ENCODE measurements at places on chromosomes 4 and X.

DNA sequence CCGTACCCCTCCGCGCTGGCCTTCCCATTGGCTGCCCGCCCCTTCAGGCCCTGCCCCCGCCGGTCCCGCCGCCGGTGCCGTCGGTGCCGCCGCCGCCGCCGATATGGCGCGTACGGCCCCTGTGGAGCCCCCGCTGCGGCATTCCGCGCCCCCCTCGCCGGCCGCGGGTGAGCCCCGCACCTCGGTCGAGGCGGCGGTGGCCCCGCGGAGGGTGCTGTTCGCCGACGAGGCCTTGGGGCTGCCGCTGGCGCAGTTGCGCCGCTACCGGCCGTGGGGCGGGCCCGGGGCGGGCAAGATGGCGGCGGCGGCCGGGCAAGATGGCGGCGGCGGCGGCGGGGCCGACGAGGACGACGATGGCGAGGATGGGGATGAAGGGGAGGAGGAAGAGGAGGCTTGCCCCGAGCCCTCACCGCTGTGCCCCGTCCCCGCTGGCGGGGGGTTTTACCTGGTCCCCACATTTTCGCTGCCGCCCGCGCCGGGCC, at the start of gene PPP1R3F:
Gene PPP1R3F (plus strand): TSS at position 27 of the 482 bp plus-strand sequence. CDS start 77 bp downstream, at position 104.
- DNase-seq: no peak

GRCh38 chr4:154858166-154858565, 77.1 kb downstream of the RBM46 start:
- DNase-seq: no peak

GRCh38 chrX:46408553-46409407, 136.4 kb downstream of the ZNF674 start:
- peak; percentile 76 for DNase-seq

- peak; percentile 39 for DNase-seq
Measured at GRCh38 chr4:139267301-139267700, 12.7 kb downstream of the MGARP start.

DNA sequence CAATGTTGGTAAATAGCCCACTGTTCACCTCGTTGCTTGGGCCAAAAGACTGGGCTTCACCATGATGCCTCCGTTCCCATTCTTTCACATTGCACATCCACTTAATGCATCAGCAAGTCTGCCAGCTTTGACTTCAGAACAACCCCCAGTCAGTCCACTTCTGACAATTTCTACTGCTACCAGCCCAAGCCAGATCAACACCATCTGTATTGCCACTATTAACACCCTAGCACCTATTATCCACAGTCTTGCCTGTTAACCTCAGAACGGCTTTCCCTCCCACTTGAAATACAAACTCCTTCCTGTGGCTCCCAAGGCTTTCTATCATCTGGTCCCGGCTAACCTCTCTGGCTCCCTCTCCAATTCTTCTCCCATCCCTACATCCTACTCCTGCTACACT, 95.7 kb downstream of the SH3RF1 start:
- DNase-seq: no peak

DNA sequence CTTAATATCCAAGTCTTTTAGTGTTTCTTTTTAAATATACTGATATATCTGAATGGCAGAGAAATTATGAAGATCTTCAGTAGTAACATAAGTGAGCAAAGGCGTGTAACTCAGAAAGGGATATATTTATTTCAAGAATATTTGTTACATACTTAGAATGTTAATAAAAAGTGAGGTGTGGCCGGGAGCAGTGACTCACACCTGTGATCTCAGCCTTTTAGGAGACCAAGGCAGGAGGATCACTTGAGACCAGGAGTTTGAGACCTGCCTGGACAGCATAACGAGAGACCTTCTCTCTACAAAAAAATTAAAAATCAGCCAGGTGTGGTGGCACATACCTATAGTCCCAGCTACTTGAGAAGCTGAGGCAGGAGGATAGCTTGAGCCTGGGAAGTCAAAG, 651.0 kb downstream of the ADGRL3 start:
- no peak for DNase-seq

DNA sequence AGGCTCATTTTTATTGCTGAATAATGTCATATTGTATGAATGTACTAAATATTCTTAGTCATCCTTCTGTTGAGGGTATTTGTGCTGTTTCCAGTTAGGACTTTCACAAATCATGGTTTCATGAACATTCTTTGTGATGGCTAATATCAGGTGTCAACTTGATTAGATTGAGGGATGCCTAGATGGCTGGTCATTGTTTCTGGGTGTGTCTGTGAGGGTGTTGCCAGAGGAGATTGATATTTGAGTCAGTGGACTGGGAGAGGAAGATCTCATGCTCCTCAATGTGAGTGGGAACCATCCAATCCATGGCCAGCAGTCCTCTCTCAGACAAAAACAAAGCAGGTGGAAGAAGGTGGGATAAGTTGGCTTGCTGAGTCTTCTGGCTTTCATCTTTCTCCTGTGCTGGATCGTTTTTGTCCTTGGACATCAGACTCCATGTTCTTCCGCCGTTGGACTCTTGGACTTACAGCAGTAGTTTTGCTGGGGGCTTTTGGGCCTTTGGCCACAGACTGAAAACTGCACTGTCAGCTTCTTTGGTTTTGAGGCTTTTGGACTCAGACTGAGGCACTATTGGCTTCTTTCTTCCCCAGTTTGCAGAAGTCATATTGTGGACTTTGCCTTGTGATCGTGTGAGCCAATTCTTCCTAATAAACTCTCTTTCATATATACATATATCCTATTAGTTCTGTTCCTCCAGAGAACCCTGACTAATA, 11.9 kb upstream of the HS3ST1 start:
- no peak for DNase-seq

DNA sequence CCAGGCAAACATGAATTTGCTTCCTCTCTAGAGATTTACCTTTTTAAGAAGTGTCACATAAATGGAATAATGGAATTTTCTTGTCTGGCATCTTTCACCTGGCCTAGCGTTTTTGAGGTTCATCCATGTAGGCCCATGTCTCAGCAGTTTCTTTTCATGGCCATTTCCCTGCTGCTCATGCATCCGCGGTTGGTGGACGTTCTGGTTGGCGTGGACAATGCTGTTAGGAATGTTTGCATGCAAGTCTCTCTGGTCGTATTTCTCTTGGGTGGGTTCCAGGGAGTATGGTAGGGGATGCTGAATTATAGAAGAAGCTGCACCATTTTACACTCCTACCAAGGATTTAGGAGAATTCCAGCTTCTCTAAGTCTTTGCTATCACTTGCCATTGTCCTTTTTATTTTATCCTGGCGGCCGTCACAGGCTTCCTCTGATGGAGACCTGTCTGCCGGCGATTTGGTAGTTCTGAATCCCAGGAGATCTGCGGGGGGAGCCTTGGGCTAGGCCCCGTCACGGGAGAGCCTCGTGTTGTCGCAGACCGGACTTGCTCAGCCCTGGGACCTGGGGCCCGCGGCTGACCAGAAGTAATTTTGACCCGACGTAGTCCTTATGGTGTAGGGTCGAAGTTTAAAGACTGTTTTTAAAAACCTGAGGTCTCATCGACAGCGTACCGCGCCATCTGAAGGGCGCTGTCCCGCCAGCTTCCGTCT, 56.9 kb upstream of the TADA2B start:
- peak; percentile 82 for DNase-seq

DNA sequence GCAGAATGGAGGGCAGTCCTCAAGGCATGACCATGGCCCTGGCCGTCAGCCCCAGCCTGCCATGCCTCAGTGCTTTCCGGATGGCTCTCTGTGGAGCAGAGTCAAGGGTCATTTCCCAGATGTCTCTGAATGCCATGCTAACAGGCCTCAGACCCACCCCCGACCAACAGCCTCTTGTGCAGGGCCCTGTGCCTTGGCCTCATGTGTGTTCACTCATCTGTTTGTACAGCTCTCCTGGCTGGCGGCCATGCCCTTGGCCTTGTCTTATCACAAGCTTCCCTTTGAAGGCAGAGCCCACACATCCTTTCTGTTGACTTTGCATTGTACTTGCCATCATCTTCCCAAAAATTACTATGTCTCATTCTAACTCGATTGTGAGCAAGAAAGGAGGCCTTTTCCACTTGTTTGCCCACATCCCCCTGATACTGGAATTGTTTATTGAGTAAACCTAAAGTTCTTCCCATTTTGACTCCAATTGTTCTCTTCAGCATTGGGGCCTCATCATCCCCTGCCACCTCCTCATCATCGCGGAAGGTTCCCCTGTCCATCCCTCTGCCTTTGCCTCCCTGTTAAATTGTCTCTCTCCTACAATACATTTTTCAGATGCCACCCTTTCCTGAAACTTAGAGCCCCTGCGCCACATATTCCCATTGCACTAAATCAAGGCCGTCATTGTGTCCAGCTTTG, 6.3 kb downstream of the CA5B start:
- DNase-seq: no peak

DNA sequence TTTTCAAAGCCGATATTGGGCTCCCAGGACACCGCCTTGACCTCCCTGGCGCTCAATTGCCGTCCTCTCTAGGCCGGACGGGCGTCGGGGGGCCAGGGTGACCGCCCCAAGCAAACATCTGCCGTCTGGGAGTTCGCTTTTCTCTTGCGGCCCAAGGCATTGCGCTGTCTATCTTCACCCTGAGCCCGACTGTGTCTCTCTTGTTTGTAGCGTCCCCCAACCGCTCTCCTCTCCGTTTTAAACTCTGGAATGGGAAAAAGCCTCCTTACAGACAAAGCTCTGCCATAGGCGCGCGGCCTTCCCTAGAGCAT, 551 bp upstream of the ARX start:
- DNase-seq: no peak

- DNase-seq: no peak
Measured at GRCh38 chr4:3446631-3447320, 5.0 kb downstream of the HGFAC start.

- no peak for DNase-seq
Measured at GRCh38 chr4:37588150-37588549, 98.0 kb downstream of the RELL1 start.

GRCh38 chrX:118420462-118420861, 74.6 kb downstream of the WDR44 start:
- DNase-seq: peak; percentile 80

DNA sequence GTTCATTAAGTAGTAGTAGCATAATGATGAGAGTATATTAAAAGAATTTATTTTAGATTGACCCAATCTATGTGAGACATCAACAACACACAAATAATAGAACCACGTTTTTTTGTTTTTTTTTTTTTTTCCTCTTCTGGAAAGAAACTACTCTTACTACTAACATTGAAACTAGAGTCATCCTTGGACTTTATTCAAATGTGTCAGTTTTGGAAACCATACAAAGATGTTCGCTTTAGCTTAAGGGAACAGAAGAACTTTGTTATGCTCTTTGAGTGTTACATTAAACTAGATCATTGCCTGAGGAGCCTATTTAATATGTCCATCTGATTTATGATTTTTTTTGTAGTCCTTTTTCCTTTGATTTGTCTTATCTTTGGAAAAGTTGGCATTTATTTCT, 166.7 kb downstream of the RPA4 start:
- no peak for DNase-seq

GRCh38 chrX:30935985-30936384, 46.9 kb upstream of the TAB3 start:
- DNase-seq: peak; percentile 28

GRCh38 chr4:40515398-40516293, 114.0 kb downstream of the RBM47 start:
- no peak for DNase-seq

DNA sequence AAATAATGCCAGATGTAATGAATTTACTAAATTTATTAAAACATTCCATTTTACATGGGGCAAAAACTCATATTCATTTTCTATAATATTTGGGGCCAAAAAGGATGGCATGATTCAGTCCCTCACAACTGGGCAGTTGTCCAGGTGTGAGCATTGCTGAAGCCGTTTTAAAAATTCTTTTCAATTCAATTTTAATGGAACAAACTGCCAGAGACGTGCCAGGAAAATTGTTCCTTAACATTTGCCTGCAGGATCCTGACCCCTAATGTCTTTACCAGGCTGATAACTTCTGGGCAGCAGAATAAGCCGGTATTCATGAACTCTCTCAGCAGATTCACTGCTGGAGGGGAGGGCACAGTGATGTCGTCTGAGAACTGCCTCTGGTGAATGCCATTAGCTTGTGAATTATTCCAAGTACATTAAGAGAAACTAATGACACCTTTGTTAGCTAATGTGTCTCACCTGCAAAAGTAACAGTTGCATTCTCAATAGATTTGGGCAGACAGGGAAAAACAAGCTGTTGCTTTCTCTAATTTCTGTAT, 1445.1 kb upstream of the TENM3 start:
- DNase-seq: no peak

- peak; percentile 36 for DNase-seq
Measured at GRCh38 chr4:108628411-108628810, 8.0 kb downstream of the RPL34 start.

DNA sequence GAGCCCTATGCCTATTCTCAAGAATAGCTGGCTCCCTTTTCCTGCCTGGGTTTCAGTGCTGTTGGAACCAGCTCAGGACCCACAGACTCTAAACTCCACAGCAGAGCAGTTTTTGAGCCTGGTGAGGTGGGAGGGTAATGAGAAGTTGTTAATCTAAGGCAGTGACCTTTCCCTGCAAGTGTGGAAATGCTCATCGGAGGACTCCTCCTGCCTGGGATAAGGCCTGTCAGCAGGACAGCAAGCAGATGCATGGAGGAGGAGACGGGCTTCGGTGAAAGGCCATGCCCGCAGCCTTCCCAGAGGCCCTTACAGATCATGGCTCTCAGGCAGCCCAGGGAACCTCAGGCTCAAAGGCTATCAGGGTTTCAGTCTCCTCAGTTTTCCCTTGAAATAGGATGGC, 70.0 kb upstream of the SHISA3 start:
- DNase-seq: no peak

DNA sequence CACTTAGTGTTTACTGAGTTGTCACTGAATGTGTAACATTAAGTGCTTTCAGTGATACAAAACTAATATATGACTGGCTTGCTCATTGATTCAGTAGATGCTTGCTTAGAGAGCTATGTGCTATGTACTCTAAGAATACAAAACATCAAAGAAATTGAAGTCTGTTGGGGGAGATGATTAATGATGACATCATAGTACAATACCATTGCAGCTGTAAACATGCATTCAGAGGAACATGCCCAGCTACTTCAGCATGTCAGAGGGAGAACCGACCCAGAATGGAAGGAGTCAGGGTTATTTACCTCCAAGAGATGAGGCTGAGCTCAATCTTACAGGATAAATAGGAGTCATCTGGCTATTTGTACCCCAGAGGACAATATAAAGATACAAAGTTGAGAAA, 290.8 kb downstream of the TENM3 start:
- peak; percentile 85 for DNase-seq

GRCh38 chr4:5952975-5953951, 60.4 kb upstream of the CRMP1 start:
- no peak for DNase-seq

DNA sequence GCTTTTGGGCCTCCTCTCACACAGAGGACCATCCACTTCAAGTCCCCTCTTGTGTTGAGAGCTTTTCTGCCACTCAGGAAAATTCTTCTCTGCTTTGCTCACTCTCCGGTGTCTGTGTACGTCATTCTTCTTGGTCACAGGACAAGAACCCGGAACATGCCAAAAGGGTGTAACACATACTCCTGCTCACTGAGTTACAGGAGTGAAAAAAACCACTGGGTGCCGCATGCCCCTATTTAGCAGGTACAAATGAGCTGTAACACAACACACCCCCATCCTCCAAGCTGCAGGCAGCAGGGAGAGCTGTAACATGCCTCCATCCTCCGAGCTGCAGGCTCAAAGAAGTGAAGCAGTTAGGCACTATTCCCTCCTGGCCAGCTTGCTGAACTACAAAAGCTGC, 13.0 kb upstream of the CXCL2 start:
- DNase-seq: peak; percentile 71

All from iris pigment epithelial cell (primary cell).